ENCODE measurements at places on chromosomes 3 and 15.

GRCh38 chr3:66838704-66839103 lies 159.4 kb upstream of the KBTBD8 start:
- no peak for DNase-seq

- no peak for DNase-seq
These were observed 4.4 kb downstream of the HMG20A start for GRCh38 chr15:77425104-77425503.

DNA sequence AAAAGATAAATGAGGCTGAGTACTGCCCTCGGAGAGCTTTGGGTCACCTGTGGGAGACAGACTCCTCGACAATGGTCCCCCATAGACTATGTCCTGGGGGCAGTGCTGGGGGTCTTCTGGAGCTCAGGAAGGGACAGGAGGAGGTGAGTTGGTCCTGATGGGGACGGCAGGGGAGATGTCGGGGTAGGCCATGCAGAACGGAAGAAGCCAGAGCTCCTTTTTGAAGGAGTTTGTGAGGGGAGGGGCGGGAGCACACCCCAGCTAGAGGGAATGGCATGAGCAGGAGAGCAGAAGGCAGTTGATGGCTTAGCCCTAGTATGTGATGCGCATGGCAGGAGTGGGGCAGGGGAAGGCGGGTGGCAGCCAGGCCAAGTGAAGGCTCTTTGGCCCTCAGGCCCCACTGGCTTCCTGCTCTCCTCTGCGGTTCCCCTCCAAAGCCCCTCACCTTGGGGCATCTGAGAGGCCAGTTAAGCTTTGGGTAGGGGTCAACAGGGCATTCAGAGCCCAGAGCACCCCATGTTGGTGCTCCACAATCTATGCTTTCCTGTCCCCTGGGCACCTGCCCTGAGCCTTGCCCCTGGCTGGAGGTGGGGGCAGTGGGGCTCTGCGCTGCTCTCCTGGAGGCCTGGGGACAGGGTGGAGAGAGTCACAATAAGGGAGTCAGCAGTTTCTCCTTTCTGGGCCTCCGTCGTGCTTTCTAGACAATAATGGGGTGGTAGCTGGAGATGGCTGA lies 179.3 kb downstream of the SMAD6 start:
- DNase-seq, result no peak

DNA sequence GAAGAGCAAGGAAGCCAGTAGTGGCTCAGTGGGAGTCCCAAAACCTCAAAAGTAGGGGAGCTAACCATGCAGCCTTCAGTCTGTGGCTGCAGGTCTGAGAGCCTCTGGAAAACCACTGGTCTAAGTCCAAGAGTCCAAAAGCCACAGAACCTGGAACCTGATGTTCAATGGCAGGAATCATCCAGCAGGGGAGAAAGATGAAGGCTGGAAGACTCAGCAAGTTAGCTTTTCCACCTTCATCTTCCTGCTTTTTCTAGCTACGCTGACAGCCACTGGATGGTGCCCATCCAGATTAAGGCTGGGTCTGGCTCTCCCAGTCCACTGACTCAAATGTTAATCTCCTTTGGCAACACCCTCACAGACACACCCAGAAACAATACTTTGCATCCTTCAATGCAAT lies 626.3 kb downstream of the NAALADL2 start:
- DNase-seq, result no peak

GRCh38 chr3:48301020-48301799 lies 32.3 kb downstream of the SPINK8 start:
- DNase-seq, result peak; percentile 96

GRCh38 chr3:171460725-171461524 lies 720 bp upstream of the TNIK start:
- peak; percentile 60 for DNase-seq

- no peak for DNase-seq
These were observed 238.5 kb upstream of the ZNF385D start for GRCh38 chr3:21989341-21990042.

- no peak for DNase-seq
These were observed 24.5 kb downstream of the TMEM266 start for GRCh38 chr15:76084256-76084655.

DNA sequence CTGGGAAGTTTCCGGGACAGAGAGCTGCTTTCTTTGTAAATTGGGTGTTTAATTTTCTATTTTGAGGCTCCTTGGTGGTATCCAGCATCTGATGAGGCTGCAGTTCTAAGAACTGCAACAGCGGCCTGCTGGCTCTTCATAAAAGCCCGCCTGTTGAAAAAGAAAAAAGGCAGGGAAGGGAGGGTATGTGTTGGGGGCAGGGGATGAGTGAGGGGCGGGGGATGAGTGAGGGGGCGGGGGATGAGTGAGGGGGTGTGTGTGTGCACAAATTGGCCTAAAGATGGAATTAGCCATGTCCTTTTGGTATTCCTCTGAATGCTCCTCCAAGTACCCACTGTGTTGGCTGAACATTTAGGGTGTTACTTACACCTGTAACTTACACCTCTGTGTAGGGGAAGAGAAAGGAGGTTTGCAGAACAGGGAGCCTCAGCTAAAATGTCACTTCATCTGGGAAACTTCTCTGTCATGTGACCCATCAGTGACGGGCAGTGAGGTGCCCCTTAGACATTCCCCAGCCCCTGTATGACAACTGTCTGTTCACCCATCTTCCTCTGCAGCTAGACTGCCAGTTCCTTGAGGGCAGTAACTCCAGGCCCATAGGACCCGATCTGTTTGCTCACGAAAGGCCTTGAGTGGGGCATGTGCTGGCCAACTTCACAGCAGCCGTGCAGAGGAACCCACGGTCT lies 57.6 kb downstream of the LRIG1 start:
- DNase-seq, result no peak

- peak; percentile 44 for DNase-seq
These were observed 37.8 kb upstream of the TRH start for GRCh38 chr3:129936757-129937156.

DNA sequence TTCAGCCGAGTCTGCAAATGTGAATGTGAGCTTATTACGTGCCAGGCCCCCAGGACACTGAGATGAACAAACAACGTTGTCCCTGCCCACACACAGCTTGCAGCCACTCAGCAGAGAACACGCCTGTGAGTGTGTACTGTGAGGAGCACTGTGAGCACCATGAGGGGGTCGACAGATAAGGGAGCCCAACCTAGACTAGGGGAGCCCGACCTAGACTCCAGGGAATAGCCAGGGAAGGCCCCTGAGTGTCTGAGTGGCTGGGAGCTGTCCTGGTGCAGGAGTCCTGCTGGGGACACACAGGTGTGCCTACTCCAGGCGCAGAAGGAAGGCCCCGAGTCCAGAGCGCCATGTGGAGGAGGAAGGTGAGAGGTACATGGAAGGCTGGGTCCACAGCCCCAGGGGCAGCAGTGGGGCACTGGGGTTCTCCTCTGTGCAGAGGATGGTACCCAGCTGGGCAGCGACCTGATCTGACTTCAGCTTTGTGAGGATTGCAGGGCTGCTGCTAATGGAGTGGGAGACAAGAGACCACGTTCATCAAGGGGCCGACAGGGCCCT lies 36.5 kb downstream of the MGLL start:
- no peak for DNase-seq

GRCh38 chr15:90750186-90750585 lies 33.0 kb downstream of the BLM start:
- no peak for DNase-seq

- DNase-seq, result no peak
These were observed 13.3 kb downstream of the HRH1 start for GRCh38 chr3:11167590-11167989.

- no peak for DNase-seq
These were observed 190.6 kb downstream of the TBC1D2B start for GRCh38 chr15:77886805-77887448.

Measured in AG08396 (cell line).